Erythroblast (primary cell): ENCODE measurements at places on chromosomes 1 and 21.

DNA sequence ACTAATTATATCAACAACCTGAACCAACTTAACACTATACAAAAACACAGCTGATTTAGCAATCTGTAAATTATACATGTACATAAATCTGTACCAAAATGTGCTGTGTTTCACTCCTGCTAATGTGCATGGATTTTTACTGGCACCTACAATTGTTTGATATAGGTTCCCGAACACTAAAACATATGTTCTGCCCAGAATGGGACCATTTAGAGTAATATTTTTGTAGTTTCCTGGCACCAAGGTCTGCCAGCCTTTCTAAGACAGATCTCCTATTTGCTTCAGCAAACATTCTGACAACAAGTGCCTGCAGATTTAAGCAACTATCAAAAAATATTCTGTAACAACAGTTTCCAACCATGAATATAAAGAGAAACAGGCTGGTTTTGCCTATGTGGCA lies 4.2 kb downstream of the KCNH1 start:
- no peak for DNase-seq

GRCh38 chr1:173917635-173918493 lies 737 bp upstream of the SERPINC1 start:
- no peak for DNase-seq

DNA sequence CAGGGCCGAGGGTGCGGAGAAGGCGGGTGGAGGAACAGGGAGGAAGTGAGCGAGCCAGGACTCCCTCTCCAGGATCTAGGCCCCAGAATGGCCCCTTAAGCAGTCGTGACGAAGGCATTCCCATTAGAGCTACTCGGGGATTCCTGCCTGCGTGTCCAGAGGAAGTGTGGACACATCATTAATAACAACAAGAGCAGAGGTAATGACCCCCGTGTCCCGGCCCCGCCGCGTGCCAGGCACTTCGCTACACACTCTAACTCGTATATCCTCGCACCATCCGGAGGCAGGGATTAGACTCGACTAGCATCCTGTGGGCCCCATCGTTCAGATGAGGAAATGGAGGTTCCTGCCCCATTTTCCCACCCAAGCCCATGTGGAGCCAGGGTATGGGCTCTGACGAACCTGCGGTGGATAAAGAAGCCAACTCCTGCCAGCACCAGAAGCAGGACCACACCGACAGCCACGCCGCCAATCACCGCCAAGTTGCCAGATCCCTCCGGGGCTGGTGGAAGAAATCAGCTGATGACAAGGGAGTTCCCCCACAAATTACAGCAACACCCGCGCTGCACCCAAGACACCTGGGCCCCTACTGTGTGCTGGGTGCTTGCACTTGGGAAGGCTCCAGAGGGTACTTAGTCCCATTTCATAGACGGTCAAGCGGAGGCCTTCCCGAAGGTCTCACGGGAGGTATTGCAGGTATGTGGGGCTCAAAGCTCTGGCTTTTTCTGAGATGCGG lies 21.6 kb downstream of the EPHA2 start:
- no peak for DNase-seq

DNA sequence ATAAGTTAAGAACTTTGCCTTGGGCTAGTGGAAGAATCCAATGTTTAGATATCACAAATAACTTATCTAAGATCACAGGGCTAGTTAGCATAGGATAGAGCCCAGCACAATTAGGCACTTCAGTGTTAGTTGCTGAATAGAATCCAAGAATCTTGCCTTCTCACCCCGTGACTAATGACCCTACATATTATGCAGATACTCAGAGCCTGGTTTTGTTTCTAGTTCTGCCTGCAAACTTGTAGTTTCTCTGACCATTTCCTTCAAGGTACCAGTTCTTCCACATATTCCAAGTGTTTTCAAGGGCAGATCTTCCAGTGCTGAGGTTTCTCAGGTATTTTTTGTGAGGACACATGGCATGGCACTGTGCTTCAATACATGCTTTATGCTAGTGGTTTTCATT lies 239.3 kb downstream of the KCNK2 start:
- no peak for DNase-seq

DNA sequence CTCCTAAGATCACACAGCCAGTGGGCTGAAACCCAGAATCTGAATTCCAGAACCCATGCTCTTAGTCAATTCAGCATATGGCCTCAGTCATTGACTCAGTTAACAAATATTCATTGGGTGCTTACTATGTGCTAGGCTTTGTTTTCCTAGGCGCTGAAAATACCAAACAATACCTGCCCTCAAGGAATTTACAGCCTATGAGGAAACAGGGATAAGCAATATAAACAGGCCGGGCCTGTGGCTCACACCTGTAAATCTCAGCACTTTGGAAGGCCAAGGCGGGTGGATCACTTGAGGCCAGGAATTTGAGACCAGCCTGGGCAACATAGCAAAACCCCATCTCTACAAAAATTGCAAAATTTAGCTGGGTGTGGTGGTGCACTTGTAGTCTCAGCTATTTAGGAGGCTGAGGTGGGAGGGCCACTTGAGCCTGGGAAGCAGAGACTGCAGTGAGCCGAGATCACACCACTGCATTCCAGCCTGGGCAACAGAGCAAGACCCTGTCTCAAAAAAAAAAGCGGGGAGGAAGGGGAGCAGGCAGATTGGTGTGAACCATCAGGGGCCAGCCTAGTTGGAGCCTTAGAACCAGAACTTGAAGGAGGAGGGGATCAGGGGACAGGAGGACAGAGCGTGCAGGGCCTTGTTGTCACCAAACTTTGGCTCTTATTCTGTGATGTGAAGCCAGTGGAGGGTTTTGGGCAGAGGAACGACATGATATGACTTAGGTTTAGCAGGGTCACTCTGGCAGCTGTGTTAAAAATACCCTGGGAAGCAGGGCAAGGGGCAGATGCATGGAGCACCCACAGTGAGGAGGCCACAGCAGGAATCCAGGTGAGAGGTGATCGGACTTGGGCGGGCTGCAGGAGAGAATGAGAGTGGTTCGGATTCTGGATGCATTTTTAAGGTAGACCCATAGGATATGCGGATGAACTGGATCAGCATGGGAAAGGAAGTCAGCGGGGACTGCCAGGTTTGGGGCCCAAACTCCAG lies 5.8 kb downstream of the TINAGL1 start:
- no peak for DNase-seq

DNA sequence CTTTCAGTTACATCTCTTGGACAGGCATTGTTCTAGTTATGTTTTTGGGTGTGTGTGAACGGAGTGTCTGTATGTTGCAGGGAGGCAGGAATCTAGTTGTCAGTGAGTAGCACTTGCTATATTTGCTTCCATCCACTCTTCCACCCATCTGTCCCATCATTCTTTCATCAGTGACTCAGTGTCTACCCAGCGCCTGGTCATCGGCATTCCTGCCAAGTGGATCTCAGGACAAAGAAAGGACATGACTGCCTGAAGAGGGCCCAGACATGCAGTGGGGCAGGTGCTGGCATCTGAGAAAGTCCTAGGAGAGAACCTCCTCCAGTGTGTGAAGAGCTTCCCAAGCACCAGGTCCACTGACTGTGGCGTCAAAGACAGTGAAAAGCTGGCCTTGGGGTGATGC lies 27.3 kb upstream of the MAGOH start:
- no peak for DNase-seq

DNA sequence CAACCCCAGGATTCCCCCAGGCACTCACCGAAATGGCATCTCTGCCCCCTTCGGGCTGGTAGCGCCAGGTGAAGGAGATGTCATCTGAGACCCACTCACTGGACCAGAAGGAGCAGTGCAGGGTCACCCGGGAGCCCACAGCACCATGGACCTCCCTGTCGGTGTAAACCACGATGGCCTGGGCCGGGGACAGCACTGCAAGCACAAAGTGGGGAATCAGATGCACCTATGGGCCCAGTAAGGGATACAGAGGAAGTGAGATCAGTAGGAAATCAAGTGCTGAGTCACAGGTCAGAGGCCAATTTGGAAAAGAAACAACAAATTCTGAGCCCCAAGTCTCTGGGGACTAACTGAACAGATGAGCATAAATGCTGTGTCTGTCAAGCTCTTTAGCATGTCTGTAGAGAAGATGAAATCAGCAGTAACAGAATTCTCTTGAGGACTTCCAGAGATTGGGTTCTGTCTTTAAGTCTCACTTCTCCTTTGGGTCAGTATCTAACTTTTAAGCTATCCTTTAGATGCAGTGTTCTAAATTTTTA lies 2.5 kb downstream of the MPZ start:
- DNase-seq = peak; percentile 26

DNA sequence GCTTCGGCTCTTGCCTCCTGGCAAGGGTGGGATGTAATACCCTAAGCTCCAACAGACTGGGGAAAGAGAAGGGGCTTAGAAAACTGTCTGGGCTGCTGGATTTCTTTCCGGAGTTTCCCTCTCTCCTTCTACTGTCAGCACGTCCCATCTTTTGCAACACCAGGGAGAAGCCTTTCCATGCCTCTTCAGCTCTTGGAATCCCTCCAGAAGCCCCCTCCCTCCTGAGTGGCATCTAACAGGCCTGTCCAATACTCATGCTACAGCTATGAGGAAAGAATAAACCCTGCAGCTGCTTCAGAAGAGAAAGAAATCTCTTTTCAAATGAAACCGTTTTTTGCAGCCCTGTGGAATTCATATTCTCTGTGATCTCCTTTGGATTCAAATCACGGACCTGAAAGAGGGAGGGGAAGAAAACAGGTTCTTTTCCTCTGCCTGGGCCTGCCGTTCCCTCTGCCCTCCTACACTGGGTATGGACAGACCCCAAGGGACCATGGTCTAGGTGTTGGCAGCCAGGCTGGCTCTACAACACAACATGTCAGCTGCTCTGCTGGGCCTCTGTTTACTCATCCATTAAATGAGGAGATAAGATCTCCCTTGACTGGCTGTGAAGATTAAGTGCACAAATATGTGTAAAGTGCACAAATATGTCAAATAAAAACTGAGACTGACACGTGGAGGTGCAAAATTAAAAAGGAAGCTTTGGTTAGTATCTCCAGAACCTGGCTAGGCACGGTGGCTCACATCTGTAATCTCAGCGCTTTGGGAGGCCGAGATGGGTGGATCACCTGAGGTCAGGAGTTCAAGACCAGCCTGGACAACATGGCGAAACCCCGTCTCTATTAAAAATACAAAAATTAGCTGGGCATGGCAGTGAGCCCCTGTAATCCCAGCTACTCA lies 6.0 kb upstream of the CAPN2 start:
- no peak for DNase-seq

- no peak for DNase-seq
Measured at GRCh38 chr1:68217060-68217554, 15.2 kb downstream of the WLS start.

- DNase-seq = no peak
Measured at GRCh38 chr21:37829447-37829846, 86.8 kb downstream of the KCNJ6 start.

- DNase-seq = no peak
Measured at GRCh38 chr1:97168056-97168455, 446.5 kb downstream of the PTBP2 start.

DNA sequence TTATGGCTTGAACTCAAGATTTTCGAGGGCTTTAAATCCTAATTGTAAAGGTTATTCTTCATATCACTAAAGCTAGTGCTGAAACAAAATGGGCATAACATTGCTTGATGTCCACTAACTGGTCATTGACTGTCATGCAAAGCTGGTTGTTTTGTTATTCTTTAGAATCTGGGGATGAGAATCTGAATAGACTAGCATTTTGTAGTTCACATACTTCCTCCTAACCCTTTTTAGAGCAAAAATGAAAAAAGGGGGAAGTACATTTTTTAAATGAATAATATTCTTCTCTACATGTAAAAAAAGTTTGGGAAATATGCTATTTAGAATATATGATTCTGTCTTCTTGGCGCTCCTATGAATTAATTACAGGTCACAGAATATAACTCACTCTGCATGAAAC lies 72.2 kb upstream of the HMCN1 start:
- DNase-seq = no peak

DNA sequence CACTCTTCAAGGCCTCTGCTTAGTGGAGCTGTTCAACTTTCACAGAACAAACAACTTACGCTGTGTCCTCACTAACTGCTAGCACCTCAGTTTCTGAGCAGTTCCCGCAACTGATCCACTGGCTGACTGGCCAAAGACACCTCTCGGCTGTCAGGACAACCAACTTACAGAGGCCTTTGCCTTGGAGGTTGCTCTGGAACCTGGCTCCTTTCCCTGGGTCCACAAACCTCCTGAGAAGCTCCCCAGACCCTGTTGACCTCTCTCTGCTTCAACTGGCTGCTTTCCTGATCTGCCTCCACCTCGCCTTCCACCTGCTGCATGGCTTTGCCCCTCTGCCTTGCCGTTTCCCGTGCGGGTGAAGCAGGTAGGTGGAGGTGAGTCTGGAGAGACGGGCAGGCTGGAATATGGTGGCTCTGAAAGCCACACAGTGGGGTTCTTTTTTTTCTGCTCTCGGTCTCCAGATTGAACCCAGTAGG lies 13.0 kb downstream of the BTBD19 start:
- no peak for DNase-seq

GRCh38 chr1:165903672-165904071 lies 76.3 kb downstream of the UCK2 start:
- DNase-seq = no peak

GRCh38 chr1:195941314-195941713 lies 666.9 kb downstream of the KCNT2 start:
- no peak for DNase-seq

- no peak for DNase-seq
Measured at GRCh38 chr21:28975397-28975796, 17.3 kb downstream of the LTN1 start.

DNA sequence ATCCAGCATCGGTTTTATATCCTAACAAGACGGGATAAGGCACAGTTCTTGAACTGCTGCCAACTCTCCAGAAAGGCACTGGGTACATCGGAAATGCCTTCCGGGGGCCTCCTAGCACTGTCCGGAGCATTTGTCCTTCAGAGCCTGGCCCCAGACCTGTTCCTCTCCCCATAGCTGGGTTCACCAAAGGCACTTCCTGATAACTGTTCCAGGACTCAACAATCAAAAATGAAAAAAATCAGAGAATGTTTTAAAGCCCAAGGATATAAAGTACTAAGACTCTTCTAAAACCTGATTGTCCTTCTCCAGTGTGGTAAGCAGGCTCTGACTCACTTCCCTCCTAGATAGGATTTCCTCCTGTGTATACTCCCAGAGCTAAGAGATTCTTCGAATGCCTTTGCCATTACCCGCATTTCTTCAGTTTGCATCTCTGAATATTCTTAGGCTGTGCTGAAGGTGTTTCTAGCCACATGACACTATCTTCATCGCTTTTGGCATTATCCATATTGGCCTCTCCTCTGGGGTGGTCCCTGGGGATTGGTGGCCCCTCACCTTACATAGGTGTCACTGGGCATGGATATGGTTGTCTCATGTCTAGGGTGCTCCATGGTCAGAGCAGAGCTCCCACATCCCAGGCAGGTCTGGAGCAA lies 112.9 kb downstream of the ZBTB18 start:
- DNase-seq = no peak

- DNase-seq = no peak
Measured at GRCh38 chr1:69888657-69889056, 316.7 kb downstream of the LRRC40 start.

- DNase-seq = no peak
Measured at GRCh38 chr1:93347334-93347899, 1.7 kb downstream of the DR1 start.

DNA sequence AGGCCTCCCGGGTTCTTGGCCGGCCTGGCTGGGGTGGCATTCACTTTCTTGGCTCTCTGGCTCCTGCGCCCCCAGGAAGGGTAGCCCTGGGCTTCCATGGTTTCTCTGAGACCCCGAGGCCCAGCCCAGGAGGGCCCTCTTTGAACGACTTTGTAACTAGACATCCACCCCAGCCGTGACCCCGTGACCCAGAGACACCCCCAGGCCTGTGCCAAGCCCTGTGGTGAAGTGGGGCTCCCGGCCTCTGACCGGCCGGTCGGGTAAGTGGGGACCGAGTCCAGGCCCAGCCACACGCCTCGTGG lies 64.0 kb downstream of the COL18A1 start:
- no peak for DNase-seq

GRCh38 chr1:6163973-6164617 lies 16.0 kb downstream of the CHD5 start:
- DNase-seq = no peak

GRCh38 chr1:30319765-30320580 lies 403.4 kb downstream of the MATN1 start:
- DNase-seq = no peak
